Neural progenitor cell (in vitro differentiated cells): ENCODE measurements at places on chromosomes 5 and 9.

- no peak for DNase-seq
Measured at GRCh38 chr9:120383611-120383998, 196.4 kb downstream of the CDK5RAP2 start.

DNA sequence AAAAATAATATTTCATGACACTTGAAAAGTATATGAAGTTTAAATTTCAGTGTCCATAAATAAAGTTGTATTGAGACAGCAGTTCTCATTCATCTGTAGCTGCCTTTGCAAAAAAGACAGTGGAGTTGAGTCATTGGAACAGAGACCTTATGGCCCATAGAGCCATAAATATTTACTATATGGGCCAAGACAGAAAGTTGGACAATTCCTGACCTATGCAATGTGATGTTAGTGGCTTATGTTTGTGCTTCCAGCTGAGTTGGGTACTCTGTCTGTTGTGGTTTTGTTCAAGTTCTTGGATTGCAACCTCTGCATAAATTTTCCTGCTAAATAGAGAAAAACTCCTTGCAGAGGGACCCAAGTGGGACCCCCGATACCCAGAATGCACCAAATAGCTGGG is 69.8 kb downstream of the KCNIP1 start:
- no peak for DNase-seq

DNA sequence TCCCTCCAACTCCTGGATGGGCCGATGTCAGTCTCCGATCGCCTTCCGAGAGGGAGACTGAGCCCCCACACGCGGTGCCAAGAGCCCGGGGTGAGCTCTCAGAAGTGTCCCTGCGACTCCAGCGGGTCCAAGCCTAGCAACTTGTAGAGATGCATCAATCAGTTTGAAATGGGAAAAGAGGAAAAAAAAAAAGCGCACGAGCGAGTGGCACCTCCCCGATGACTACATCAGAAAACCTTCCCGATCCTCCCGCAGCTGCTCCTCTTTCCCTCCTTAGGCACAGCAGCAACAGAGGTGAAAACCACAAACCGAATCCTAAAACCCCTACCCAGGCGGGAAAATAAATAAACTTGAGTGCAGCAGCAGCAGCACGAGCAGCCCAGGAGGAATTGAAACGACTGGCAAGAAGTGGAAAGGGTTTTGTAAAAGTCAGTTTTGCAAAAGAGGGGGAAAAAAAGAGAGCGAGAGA is 1.0 kb upstream of the EFNA5 start:
- peak; percentile 75 for DNase-seq

DNA sequence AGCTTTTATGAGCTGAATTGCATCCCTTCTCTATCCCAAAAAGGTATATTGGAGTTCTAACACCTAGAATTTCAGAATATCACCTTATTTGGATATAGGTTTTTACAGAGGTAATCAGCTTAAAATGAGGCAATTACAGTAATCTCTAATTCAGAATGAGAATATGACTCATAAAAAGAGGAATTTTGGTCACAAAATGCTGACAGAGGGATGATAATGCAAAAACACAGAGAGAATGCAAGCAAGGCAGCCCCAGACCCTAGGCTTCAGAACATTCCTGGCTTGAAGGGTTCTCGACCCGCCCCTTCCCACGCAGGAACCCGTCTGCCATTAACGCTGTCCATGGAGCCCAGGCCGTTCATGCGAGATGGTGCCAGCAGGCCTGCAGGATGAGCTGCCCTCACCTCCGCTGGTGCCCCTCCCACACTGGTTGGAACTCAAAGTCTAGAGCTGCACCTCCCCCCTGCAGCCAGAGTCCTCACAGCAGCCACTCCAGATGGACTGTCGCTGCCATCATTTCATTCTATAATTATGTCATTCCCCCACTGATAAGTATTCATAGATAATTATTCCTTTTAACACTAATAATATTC is 1173.4 kb upstream of the ACO1 start:
- peak; percentile 10 for DNase-seq

DNA sequence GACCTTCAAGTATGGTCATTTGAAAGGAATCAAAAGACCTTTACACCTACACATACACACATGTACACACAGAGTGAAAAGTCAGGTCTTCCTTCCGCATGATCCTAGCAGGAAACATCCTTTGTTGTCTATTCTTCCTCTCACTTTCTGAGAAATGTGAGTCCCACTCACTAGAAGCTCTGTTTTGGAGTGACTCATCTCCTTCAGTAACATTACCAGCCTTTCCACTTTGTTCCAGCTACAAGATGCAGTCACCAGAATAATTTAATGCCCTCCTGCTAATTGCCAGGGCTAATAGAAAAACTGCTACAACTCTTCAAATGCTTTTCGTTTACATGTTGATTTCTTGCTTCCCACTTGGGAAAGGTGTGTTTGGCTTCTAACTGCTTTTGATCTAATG is 417.3 kb downstream of the RASEF start:
- no peak for DNase-seq

DNA sequence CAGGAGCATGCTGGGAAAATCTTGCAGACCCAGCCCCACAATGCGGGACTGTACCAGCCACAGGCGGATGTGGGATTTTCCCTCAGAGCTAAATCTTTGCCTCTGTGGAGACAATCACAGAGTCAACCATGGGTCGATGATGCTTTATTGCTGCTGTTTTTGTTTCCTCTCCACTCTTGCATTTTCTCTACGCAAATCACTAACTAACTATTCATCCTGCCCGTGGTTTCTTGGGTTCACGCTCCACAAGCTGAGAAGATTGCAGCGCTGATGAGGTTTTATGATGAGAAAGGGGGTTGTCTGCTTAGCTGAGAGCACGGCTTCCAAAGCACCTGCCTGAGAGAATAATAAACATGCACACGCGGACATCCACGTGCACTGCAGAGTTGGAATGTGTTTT is 500.2 kb upstream of the ADAMTS16 start:
- no peak for DNase-seq

DNA sequence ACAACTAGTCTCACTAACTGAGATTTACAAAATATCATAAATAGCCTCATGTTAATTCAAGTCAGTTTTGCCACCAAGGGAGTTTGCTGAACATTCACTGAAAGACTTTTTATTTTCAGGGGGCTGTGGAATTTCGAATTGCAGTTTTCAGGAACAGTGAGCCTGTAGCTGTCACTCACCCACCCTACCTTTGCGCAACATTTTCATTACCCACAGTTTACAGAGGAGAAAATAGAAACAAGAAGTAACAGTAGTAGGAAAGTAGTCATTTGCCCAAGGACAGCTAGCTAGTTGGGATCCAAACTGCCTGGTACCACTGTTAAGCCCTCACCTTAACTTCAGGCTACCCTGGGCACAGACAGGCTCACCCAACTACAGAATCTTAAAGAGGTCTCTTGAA is 154.1 kb downstream of the ADAMTS12 start:
- no peak for DNase-seq

DNA sequence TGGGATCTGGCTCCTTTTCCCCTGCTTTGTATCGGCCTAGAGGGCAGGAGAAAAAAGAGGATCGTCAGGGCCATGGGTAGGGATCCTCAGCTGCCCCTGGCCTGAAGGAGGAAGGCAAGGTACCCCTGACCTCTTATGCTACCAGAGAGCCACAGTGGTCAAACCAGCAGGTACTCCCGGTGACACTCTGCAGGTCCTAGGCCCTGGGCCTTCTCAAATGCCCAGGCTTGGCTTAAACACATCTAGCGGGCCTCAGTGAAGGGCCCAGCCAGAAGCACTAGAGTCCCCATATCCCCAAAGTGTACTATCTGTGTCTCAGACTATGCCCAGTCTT is 3.5 kb downstream of the IRF1 start:
- no peak for DNase-seq

DNA sequence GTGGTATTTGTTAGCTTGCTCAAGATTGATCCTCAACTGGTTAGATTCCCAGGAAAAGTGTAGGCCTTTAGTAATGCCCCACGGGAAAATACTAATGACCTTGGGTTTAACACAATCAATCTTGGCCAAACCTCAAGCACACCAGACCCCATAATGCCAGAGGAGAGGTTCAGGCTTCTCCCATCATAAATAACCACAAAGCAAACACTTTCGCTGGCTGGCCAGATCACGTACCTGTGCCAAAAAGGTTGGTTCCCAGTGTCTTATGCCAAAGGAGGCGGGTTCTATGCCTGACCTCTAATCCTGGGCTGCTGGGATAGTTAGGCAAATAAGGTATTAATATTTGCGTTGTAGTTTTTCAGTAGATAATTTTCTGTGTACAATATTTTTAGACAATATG is 379.2 kb upstream of the CDH18 start:
- DNase-seq, result no peak

- peak; percentile 48 for DNase-seq
Measured at GRCh38 chr5:67623078-67623477, 426.5 kb upstream of the CD180 start.

DNA sequence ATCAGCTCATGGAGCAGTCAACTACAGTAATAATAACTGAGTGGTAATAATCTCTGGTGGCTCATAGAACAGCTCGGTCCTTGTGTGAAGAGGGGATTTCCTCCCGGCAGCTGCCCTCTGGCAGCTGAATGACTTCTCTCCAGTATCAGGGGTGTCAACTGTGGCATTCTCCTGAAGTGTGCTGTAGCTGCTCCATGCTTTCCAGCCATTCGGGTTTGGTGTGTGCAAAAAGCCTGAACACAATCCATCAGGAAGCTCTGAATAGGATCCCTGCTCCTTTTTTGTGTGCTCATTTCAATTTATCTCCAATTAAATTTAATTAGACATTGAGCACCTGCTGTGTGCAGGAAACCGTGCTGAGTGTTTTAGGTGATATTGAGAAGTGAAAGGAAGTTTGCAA is 59.8 kb upstream of the BARX1 start:
- peak; percentile 15 for DNase-seq

DNA sequence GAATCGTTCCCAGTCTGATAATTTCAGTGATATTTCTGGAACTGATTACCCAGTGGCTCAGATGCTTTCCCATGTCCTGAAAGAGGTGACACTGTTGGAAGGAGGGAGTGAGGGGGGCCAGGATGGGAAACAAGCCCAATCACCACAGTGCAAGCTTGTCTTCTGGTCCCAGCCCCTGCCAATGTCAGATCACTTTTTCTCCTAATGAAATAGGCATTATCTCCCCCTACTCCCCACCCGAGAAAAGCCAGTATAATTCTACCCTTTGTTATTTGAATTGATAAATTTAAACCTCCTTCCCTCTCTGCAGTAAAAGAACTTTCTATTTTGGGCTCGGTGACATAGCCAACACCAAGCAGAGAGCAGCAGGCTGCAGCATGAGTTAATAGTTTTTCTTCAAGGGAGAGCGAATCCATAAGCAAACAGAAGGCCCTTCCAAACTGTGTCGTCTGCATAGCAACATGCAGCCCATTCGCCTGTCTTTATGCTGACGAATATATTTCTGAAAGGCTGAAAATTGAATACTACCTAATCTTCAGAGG is 14.6 kb upstream of the PPP2CA start:
- peak; percentile 17 for DNase-seq

- DNase-seq, result no peak
Measured at GRCh38 chr5:131776450-131776849, 20.4 kb downstream of the FNIP1 start.

DNA sequence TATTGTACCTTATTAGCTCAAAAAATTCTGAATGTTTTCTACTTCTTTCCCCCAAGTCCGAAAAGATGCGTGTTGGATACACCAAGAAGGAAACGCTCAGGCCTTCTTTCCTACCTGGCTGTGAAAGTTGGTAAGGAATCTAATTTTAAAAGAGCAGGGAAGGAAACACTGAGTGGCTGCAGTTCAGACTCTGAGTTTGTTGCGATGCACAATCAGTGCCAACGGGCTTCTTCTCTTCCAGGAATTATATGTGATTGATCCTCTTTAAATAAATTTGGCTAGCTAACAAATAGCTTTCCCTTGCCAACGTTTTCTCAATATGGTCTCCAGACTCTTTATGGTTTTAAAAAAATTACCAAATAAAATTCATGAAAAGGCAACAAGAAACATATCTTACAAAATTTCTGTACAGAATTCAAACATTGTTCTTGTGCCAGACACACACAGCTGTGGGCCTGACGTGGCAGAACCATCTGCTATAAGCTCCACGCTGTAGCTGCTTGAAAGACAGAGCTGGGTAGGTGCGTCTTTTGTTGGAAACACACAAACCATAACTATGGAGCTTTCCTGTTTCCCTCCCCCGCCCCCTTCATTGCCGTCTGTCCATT is 493.1 kb downstream of the ZNF608 start:
- no peak for DNase-seq

DNA sequence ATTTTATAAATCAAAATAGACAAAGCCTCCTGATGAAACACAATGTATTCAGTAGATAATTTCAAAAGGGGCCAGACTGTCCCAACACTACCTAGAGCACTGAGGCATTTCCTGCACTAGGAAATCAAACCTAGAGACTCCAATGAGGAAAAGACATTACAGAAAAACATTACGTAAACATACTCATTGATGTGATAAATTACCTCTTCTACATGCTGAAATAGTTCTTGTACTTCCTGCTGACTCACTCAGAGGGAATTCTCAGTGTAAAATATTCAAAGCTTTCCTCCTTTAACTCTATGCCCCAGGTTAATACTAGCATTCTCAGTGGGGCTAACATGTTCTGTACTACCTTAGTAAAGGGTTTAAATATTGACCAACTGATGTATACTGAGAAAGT is 178.0 kb downstream of the ESM1 start:
- DNase-seq, result no peak

GRCh38 chr5:28707706-28708105 is 1669.3 kb upstream of the CDH9 start:
- DNase-seq, result no peak

GRCh38 chr9:81058782-81059181 is 630.6 kb downstream of the TLE1 start:
- DNase-seq, result no peak

DNA sequence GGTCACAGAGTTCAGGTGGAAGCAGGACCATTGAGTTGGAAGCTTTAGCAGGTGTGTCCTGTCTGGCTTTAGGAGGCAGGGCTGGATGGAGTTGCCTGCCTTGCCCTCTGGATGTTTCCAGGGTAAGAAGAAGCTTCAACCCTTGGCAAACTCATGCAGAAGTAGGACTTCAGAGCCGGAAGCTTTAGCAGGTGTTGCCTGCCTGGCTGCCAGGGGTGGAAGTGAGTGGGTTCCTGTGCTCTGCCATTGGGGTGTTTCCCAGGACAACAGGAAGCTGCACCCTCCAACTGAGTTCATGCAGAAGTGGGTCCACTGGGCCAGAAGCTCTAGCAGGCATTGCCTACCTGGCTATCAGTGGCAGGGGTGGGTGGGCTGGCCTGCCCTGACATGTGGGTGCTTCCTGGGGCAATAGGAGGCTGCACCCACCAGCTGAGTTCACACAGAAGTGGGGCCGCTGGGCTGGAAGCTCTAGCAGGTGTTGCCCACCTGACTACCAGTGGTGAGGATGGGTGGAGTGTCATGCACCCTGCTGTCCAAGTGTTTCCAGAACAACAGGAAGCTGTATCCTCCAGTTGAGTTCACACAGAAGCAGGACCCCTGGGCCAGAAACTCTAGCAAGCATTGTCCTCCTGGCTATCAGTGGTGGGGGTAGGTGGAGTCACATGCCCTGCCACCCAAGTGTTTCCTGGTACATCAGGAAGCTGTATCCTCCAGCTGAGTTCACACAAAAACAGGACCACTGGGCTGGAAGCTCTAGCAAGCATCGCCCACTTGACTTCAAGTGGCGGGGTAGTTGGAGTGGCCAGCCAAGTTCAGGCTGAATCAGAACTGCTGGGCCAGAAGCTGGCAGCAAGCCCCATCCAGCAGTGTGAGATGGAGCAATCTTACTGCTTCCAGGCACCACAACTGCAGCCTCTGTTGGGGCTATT is 24.6 kb downstream of the LOX start:
- no peak for DNase-seq
